Epithelial cell of prostate (primary cell): ENCODE measurements at places on chromosomes 6 and 20.

DNA sequence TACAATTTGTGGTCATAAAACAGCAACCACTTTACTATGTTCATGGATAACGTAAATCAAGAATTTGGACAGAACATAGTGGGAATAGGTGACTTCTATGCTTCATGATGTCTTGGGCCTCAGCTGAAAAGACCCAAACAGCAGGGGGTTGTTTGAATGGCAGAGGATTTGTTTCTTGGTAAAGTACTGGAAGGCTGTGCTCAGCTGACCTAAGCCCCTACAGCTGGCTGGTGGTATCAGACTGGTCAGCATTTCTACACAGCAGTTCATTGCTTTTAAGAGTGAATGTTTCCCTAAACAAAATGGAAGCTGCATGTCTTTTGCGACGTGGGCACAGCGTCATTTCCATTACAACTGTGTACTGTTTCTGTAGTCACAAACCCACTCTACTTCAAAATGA lies 148.5 kb upstream of the DEFB112 start:
- no peak for DNase-seq

DNA sequence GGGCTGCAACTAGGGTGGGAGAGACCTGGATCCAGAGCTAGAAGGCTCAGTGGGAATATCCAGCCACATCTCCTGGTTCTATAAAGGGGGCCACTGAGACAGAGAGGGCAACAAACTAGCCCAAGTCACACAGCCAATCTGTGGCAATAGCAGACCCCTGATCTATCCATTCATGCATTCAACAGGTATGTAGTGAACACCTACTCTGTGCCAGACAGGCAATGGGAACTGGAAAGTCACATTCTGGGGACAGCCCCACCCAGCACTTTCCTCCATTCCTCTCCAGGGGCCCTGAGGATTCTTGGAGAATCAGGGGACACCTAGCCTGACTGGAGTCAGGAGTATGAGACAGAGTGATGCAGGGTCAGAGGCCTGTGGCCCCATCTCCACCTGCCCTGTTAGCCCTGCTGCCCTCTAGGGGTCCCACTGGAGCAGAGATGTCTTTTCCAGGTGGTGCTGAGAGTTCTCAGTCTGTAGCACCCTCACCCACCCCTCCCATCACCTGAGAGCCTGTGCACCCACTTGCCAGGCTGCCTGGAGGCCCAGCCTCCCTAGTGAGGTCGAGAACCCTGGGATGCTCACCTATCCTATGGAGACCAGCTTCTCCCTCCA lies 13.6 kb downstream of the BPIFA2 start:
- no peak for DNase-seq

DNA sequence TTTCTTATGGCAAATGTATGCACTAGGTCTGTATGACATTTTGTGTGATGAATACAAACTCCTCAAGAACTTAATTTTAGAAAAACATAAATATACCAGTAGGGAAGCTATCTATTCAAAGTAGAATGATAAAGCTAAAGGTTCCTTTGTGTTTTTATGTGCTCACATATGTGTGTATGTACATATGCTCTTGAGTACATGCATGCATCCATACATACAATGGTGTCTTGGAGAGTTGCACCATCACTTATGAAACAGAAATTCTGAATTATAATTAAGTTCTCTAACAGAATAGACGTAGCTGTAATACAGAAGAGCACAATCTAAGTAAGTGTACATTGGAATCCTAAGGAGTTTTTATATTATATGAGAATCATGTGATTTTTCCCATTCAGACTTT lies 2.3 kb downstream of the NKAIN2 start:
- DNase-seq, result no peak

DNA sequence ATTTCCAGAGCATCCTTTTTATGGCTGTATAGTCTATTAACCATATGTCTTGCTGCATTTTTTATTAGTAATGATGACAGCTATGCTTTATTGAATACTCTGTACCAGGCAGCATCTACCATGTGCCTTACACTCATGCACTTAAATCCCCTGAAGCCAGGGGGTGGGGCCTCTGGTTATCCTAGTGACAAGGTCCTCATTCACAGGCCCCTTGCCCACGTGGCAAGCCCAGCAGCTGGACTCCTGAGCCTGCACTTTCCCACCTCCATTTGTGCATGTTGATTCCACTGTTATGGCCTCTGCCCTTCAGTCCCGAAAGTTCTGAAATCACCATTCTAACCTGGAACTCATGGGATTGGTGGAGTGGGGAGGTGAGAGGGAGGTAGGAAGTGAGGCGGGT lies 22.3 kb downstream of the ACTR5 start:
- DNase-seq, result no peak

- DNase-seq, result no peak
Observed at GRCh38 chr6:23591761-23592160, 534.3 kb upstream of the NRSN1 start.

DNA sequence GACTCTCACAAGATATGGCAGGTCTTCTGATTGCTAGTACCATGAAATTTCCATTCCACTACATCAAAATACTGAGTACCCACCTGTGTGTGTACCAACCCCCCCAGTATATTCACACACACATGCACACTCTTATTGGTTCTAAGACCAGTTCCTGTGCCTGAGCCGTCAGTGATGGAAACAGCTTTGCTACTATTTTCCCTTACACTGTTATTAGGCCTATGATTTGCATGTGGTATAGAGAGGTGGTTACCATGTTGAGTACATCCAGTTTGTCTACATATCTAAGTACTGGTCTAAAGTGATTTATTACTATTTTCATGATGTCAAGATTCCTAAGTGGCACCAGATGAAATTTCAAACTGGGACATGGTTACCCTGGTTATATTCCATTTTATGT lies 459.9 kb downstream of the BCKDHB start:
- DNase-seq, result no peak

- DNase-seq, result no peak
Observed at GRCh38 chr20:5822569-5822968, 72.4 kb downstream of the SHLD1 start.

DNA sequence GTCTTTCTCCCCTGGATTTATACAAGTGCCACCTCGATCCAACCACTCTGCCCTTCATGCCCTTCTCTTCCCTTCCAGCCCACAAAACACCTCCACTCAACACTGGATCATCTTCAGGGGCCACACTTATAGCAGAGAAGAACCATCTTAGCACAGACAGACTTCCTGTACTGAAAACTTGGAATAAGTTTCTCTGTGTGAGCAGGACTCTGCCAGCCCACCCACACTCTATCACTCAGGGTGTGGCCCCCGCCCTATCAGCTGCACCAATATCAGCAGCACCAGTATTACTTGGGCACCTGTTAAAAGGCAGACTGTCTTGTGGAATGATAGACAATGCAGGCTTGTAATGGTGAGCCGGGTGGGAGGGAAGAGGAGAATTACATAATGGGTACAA lies 86.7 kb downstream of the SCML4 start:
- no peak for DNase-seq

GRCh38 chr20:45372646-45373352 lies 5.3 kb downstream of the TP53TG5 start:
- DNase-seq, result no peak

- no peak for DNase-seq
Observed at GRCh38 chr20:54389596-54390280, 85.7 kb upstream of the DOK5 start.

DNA sequence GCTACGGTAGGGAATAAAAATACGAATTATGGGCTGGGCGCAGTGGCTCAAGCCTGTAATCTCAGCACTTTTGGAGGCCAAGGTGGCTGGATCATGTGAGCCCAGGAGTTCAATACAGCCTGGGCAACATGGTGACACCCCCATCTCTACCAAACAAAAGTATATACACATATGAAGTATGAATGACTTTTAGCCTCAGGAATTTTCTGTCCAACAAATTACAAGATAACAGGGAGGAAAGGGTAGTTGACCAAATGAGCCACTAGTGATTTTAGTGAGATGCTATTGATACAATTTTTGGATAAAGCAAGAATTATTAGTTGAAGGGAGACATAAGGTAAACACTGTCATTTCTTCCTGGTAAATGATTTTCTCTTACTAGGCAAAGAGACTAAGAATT lies 328.2 kb downstream of the SYNE1 start:
- DNase-seq, result no peak

DNA sequence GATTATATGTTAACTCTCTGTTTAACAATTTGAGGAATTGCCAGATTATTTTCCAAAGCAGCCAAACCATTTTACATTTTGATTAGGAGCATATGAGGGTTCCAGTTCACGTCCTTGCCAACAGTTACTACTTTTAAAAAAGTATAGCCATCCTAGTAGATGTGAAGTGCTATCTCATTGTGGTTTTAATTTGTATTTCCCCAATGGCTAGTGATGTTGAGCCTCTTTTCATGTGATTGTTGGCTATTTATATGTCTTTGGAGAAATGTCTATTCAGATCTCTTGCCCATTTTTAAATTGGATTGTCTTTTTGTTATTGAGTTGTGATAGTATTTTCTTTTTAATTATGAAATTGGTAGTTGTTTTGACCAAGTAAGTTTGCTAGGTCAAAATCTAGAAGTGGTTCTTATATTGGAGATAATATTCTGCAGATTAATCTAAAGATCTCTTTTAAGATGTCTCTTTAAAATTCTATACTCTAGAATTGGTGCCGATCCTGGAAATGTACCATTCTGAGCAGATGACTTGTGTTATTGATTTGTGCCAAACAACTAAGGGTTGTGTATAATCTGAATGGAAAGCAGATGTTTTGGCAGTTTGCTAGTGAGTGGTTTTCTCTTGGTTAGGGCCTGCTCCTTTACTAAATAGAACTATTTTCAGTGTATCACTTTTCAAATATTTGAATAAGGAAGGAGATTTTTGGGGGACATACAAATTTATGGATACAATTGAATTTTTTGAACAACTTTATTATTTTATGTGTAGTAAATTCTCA lies 99.5 kb downstream of the CDKAL1 start:
- DNase-seq, result no peak

DNA sequence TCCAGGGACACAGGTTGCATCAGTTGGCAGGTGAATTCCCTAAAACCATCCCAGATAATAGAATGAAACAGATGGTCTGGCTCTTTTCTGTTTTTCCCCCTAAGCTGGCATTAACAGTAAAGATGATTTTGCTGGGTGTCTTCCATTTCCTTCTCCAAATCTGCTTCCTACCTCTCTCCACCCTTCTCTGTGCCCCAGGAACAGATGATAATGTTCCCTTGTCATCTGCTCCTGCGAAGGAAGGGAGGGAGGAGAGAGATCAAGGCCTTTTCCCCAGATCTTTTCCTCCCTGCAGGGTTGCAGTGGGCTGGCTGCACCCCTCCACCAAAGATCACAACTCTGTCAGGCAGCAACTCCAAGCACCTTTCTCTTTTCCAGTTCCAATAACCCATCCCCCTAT lies 156.5 kb upstream of the PRDM1 start:
- DNase-seq, result no peak

GRCh38 chr20:62741701-62742491 lies 33.3 kb downstream of the NTSR1 start:
- no peak for DNase-seq

DNA sequence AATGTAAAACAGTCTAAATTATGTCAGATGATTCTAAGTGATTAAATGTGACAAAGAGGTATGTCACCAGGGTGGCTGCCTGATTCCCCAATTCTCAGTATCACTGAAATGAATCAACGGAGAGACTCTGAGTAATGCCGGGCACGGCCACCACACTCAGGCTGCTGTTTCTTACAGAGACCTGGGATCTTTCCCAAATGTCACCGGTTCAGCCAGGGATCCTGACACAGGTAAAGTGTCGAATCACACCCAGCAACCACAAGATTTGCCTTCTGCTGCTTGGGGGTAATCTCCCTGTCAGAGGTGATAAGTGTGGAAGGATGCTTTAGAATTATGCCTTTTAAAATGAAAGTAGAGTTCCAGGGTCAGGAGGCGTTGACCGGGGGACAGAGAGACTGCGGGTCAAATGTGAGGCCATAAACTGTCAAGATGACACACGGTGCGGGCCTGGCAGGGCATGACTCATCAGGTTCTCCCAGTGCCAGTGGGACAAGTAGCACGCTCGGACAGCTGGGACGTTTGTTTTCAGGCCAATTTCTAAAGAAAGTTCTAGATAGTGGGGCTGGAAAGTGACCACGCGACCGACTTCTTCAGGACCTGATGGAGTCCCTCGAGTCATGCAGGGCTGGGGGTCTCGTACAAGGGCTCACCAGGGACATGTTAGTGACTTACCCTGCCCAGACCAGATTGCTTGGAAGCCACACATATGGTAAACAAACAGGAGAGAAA lies 48.9 kb downstream of the PRDM1 start:
- DNase-seq, result no peak

DNA sequence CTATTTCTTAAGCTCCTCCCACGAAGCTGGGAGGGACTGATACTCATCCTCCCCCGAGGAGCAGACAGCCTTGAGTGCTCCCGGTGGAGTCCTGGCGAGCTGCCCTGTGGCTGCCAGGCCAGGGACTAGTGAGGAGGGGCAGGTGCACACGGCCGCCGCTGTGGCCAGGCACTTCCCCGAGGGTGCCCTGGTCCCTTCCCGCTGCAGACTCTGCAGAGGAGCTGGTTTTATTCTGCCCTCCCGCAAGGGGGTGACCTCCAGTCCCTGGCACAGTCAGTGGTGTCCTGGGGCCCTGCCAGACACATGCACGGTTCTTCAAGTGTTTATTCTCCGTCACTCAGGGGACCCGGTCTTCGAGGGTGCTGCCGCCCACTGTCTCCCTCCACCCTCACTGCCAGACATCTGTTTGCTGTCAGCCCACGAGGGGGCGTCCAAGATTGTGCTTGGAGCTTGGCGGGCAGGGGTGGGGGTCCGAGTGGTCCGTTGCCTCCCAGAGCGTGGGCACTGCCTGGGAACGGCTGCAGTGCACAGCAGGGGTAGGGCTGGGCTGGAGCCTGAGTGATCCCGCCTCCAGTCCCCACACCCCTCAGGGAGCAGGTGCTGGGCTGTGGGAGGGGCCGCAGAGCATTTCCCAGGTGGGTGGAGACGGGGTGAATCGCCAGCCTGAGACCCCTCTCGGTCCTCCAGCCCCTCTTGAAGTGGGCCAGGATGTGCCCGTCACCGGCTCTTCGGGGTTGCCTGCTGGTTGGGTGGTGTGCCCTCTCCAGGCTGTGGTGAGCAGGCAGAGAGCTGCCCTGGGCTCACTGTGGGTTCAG lies 3.1 kb upstream of the CABLES2 start:
- DNase-seq, result no peak

DNA sequence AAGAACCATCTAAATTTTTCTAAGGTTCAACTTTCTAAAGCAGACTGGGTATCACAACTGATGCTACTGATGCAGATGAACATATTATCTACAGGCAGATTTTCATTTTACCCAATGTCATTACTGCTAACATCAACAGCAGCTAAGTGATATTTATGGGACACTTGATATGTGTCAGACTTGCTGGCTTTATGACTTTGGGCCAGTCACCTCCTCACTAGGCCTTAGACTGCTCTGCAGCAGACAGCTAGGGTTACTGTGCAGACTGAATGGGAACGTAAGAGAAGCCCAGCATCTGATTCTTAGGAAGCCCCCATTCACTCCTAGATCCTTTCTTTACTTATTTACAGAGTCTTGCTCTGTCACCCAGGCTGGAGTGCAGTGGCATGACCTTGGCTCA lies 66.2 kb downstream of the MYH7B start:
- DNase-seq, result no peak
